ENCODE measurements at places on chromosomes 1 and 21. TPM values are rescaled to one million over a fixed set of nuclear protein-coding genes. Genes with fewer than 3 reads are reported as not detected.

NT5C1A gene
- total RNA-seq: 1.3 TPM

SFN gene
- total RNA-seq: not detected

CRNN gene
- not detected for total RNA-seq

- no peak for DNase-seq
Measured at GRCh38 chr1:109844609-109845008, 66.0 kb upstream of the CSF1 start.

DNA sequence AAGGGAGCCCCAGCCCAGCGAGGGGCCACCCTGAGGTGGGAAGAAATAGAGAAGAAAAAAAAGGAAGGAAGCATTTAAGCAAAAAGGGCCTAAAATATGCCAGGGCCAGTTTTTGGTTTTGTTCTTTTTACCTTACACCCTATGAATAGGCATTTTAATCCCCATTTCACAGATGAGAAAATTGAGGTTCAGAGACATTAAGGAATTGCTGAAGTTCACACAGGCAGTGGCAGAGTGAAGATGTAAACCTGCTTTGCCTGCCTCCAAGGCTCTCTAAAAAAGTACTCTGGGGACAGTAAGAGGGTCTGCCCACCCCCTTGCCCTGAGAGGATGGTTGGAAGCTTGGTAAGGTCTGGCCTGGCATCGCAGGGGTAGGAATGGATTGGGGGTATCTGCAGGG is 19.8 kb downstream of the RAP1GAP start:
- DNase-seq: no peak

- DNase-seq: no peak
Measured at GRCh38 chr1:31775210-31775999, 11.3 kb upstream of the ADGRB2 start.

HES3 gene
- not detected for total RNA-seq

DNA sequence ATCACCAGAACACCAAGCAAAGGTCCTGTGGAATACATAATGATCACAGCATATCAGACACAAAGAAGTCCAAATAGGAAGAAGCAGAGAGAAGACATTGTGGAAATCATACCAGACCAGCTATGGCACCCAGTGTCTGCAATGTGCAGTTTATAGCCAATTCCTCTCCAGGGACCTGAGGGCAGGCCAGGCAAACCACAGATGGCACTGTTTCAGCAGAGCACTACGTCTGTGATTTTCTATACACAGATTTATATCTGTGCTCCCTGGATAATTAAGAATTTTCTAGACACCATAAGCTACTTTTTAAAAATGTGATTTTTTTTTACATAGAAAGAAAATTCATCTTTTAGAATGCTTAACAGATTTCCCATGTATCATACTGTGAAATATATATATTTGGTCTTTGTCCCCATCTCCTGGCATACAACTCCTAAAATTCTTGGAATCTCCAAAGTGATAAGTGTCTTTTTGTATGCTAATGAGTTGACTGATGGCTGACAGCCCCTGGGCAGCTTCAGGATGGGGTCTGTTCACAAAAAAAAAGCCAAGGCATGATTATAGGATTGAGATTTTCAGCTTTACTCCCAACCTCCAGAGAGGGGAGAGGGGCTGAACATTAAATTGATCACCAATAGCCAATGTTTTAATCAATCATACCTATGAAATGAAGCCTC is 498.1 kb downstream of the SIPA1L2 start:
- DNase-seq: no peak

- no peak for DNase-seq
Measured at GRCh38 chr1:14476170-14476955, 122.1 kb upstream of the KAZN start.

- DNase-seq: no peak
Measured at GRCh38 chr1:92958203-92958970, 2.9 kb downstream of the DIPK1A start.

Data from omental fat pad (tissue), 4 donors.